NCI-H446 treated with DMSO at 0.1 percent for 48 hours (cell line): ENCODE measurements at places on chromosomes 4 and X.

- peak; percentile 26 for DNase-seq
These were observed 453.3 kb upstream of the HS3ST1 start for GRCh38 chr4:11881947-11882346.

- no peak for DNase-seq
These were observed 413 bp downstream of the PDK3 start for GRCh38 chrX:24465532-24465865.

GRCh38 chr4:161931089-161931488 is 232.7 kb downstream of the FSTL5 start:
- DNase-seq: no peak

DNA sequence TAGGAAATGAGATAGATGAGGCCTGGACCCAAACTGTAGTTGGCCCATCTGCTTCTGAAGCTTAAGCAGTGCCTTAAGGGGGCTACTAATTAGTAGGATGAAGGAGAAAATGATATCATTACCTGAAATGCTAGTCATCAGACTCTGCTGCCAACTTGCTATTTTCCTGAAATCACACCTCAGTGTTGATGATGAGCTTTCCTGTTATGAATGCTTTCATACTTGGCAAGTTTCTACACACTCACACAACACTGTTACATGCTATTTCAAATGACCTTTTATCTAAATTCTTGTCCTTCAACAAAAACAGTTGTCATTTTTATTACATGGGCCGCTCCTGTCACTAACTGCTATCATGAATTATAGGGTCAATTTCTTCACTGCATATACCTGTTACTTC is 416.0 kb downstream of the PRDM5 start:
- DNase-seq: no peak

DNA sequence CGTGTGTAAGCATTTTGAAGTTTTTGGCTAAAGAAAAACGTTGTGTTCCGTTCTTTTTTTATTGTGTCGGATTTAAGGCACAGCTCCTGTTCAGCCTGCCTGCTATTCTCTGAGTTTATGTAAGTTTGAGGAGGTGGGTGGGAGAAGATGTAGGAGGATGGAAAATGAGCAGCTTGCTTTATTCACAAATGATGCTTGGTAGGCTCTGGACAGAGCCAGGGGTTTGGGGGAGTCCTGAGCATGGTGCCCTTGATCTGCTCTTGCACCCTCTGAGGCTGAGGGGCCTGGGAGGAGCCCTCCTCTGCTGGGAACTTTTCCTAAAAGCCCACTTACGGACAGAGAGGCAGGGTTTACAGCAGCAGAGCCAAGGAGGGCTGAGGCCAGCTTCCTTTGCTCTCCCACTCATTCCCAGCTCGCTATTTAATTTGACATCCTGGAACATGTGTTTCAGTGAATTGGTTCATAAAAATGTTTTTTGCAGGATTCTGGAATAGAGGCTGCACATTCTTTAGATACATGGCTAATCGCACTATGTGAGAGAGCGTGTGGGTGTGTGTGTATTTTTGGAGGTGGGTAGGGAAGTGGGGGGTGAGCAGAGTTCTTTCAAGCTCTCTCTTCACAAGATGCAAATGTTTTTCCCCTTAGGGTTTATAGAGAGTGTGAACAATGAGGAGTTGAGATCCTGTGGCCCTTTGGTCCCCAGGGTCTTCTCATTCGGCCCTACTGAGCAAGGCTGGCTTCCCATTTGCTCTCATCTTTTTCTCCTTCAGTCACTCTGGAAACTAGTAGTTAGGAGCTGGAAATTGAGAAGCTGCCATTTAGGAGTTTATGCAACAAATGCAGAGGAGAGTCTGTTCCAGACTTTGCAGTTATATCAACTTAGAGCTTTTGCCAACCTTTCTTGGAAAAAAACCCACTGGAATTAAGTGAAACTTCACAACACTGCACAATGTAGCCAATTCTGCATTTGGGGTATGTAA is 32.1 kb downstream of the TMEM131L start:
- no peak for DNase-seq

GRCh38 chr4:53943345-53944085 is 120.9 kb downstream of the CHIC2 start:
- peak; percentile 57 for DNase-seq

DNA sequence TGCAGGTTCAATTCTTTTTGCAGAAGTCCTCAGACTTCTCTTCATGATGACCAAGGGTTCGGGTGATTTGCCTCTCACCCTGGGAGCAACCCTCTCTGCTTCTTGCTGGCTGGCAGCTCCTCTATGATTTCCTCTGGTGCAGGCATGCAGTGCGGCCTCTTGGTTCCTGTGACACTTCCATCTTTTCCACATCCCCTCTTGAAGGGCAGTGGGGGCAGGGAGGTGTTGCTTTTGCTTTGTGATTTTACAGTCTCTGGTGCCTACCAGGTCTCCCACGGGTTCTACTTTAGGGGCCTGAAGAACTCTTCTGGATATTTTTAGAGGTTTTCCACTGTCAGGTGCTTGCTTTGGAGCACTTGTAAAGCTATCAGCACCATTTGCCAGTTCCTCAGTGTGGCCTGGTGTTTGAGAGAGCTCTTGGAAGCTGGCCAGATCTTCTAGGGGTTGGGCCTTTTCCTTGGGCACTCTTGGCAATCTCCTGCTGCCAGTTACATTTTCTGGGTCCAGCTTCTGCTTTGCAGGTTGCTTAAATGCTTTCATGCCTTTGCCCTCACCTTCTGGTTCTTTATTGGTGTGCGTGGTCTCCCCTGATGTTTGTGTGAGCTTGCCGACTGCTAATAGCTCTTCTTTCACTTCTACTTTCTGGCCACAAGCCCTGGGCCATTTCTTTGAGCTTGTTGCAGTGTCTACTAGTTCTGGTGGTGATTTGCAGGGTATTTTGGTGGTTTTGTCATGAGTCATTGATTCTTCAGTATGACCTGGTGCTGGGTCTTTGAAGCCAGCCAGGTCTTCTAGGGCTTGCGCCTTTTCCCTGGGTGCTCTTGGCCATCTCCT is 11.5 kb upstream of the CHST7 start:
- DNase-seq: no peak

DNA sequence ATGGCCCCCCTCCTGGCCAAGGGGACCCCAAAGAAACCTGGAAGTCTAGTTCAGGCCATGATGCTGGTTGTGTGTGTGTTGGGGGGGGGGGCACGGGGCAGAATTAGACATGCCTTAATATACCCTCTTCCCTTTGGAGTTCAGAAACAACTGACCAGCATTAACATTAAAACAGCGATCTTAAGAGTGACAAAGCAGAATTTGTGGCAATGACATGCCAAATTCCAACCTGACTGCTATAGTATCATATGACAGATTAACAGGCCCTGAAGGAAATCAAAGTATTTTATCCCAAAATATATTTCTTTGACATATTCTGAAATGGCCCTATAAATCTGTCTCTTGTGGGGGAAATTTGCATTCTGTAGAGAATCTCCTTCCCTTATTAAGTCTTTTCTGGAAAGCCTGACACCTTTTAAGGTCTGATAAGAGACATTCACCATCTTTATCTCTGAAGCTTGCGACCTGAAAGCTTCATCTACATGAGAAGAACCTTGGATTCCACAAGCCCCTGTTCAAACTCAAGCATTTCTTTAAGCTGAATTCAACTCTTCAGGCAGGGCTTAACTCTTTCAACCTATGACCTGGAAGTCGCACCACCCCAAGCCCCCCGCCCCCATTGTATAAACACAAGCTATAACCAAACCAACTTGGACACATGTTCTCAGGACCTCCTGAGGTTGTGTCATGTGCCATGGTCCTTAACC is 40.2 kb downstream of the ABCB7 start:
- DNase-seq: no peak

- no peak for DNase-seq
These were observed 42.4 kb upstream of the PABPC4L start for GRCh38 chr4:134243742-134244713.

DNA sequence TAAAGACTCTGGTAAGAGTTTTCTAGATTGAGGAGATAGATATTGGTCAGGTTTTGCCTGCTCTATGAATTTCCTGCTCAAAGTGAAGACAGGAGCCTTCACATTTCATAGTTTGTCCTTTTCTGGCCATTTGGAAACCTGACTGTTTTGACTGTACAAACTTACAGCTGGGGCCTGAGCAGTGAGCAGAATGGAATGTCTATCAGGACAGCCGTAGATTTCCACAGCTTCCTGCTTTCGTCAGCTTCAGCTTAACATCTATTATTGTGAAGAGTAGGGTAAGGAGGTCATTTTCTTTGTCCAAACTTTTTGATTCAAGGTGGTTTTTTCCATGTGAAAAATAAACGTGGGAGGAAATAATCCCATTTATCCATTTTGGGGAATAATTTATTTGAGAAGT is 124.3 kb upstream of the DIPK2B start:
- no peak for DNase-seq

DNA sequence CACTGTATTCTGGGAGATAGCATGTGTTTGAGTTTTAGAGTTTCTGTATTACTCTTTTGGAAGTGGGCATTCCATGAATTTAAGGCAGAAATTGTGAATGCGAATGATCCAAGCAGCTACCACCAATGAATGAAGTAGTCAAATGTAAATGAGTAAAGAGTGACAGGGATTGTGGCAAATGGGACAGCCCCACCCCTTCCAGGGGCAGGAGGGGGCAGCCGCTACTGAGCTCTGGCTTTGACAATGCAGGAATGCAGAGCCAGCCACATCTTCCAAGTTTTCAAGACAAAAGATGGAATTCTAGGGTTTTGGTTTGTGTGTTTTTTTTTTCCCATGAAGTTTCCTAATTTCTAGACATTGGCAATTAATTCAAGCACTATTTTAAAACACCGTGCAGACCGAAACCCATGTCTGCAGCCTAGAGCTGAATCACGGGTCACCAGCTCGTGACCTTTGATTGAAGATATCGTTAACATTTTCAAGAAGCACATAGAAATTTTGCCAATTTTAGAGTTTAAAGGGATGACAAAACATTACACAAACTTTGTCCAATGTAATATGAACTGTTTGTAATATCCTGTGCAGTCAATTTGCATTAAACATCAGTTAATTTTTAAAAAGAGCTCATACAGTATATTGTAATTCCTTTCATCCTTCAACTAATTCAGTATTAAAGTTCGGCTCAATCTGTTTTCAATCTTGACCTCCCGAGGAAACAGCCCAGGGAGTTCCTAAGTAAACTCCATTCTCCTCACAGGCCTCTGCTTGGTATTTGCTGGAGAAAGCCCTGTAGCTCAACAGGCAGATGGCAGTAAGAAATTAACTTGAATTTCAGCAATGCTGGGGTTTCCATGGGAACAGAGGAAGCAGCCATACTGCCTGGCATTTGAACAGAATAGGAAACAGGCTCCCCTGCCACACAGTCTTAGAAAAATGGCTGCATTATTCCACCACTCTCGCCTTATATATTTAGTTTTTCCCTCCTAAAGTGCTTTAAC is 83.4 kb downstream of the UCHL1 start:
- peak; percentile 72 for DNase-seq

GRCh38 chr4:107366016-107366735 is 330.1 kb upstream of the DKK2 start:
- DNase-seq: no peak

- DNase-seq: no peak
These were observed 7.2 kb downstream of the TCEAL3 start for GRCh38 chrX:103614999-103615398.

- no peak for DNase-seq
These were observed 28.8 kb downstream of the FGF2 start for GRCh38 chr4:122855353-122855890.

DNA sequence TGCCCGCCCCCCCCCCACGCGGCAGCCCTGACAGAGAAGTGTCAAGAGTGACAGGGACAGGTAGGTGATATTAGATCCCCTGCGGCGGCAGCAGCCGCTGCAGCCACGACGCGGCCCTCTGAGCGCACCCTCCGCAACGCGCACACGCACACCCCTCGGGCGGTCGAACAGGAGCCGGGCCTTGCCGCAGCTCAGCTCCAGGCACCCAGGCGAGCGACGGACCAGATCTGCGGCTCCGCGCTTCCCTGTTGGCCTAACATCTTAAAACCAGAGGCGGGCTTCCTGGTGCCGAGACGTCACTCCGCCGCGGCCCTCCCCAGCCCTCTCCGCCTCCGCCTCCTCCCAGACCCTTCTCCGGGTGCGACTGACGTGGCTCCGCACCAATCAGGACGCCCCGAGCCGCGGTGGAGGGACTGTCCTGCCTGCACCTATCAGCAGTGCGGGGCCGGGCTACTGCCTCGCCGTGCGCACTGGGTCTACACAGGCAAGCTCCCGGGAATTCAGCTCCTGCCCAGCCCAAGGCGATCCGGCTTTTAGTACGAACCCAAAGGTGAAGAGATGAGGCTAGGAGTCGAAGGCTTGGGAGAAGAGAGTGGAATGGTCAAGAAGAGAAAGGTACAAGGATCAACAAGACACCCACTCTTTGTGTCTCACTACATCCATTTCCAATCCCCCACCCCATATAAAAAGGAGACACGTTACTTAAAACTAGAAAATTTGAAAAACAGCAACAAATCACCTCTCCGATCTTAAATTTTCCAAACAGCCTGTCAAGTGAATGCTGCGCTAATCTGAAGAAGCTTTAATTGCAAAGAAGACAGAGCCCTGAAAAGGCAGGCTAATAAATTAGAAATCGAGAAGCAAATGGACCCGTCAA is at the start of gene PITX2:
Gene PITX2 (minus strand): TSS at position 237 of the 877 bp plus-strand sequence. CDS start 617 bp downstream, outside the sequence.
- no peak for DNase-seq

GRCh38 chr4:100306018-100306417 is 115.8 kb upstream of the DDIT4L start:
- DNase-seq: no peak

DNA sequence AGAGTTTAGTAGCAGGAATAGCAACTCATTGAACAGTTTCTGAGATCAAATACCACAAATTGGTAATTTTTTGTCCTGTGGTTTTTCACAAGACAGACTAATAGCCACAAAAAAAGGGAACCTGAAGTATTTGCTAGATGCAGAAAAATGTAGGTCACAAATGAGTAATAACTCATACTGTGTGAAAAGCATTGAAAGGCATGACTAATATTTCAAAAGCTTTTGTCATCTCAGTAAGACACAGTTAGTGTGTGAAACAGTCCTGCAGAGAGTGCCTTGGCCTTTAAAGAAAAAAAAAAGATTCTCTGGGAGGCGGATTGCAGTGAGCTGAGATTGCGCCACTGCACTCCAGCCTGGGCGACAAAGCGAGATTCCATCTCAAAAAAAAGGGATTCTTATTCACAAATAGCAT is 31.4 kb upstream of the SLC25A31 start:
- no peak for DNase-seq

DNA sequence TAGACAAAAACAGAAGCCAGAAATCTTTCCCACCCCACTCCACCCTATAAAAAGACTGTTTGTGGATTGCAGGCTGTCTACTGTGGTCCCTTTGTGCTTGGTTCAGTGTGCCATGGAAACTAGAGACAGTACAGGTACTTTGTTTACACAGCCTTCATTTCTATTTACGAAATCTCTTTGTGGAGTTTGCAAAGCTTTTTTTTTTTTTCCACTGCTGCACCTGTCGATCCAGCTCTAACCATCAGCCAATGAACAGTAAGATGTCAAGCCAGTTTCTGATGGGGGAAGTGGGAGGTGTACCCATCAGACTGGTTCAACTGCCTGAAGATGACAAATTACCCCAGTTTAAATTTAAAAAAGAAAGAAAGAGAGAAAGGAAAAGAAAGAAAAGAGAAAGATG is 20.2 kb upstream of the LRBA start:
- DNase-seq: no peak

- no peak for DNase-seq
These were observed 85.8 kb upstream of the RPS6KA3 start for GRCh38 chrX:20352504-20352903.
